Omental fat pad (tissue), 4 donors: ENCODE measurements at places on chromosomes 7 and 10.

GRCh38 chr10:3119796-3120459 lies 52.6 kb downstream of the PFKP start:
- DNase-seq, result no peak

- no peak for DNase-seq
These were observed 25.0 kb downstream of the C10orf105 start for GRCh38 chr10:71694567-71694968.

DNA sequence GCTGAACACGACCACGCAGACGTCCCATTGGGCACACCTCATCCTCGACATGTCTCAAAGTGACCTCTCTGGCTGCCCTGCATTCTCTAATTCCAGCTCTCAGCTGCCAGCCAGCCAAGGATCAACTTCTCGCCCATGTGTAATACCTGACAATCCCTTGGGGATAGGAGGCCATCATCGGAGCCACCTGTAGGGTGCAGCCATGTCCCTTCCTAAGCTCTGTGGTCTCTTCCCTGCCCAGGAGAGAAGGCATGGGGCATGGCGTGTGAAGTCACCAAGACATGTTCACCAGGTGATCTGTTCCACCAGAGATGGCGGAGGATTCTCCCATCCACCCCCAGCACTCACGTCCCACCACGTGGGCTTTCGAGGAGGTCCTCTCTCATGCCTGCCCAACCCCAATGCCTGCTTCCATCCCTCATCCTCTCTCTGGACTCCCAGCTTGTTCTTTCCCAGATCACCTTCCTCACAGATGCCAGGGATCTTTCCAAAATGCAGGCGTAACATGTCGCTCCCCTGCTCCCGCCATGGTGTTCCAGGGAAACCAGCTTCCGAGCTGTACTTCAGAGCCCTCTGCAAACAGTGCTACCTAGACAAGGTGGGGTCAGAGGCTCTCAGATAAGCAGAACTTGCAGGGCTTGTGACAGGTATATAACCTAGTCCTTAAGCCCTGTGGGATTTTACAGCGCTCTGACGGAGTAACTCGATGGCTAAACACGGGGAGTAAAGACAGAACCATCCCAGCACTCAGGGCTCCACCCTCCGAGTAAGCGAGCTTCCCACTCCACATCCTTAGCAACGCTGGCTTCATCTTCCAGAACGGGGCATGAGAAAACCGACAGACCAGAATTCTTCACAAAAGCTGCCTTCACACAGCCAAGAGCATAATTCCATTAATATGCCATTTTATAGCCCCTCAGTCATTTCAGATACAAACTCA lies 41.1 kb downstream of the BRI3 start:
- no peak for DNase-seq

- no peak for DNase-seq
These were observed 203.5 kb upstream of the PHF14 start for GRCh38 chr7:10770176-10770575.

DNA sequence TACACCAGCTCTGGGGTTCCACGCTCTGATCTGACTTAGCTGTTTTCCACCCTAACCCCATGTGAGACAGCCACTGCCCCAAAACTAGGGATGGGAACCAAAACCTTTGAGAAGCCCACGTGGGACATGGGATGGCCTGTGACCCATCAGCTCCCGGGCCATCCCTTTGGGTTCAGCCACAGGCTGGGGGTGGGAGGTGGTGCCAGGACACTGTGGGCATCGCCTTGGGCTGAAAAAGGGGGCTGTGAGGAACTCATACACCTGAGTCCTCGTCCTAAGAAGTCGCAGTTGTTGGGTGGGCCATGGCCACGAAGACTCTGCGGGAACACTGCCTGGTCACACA lies 379.1 kb downstream of the DNAJB6 start:
- no peak for DNase-seq

- DNase-seq, result no peak
These were observed 158.8 kb upstream of the LYZL2 start for GRCh38 chr10:30788307-30788706.

DNA sequence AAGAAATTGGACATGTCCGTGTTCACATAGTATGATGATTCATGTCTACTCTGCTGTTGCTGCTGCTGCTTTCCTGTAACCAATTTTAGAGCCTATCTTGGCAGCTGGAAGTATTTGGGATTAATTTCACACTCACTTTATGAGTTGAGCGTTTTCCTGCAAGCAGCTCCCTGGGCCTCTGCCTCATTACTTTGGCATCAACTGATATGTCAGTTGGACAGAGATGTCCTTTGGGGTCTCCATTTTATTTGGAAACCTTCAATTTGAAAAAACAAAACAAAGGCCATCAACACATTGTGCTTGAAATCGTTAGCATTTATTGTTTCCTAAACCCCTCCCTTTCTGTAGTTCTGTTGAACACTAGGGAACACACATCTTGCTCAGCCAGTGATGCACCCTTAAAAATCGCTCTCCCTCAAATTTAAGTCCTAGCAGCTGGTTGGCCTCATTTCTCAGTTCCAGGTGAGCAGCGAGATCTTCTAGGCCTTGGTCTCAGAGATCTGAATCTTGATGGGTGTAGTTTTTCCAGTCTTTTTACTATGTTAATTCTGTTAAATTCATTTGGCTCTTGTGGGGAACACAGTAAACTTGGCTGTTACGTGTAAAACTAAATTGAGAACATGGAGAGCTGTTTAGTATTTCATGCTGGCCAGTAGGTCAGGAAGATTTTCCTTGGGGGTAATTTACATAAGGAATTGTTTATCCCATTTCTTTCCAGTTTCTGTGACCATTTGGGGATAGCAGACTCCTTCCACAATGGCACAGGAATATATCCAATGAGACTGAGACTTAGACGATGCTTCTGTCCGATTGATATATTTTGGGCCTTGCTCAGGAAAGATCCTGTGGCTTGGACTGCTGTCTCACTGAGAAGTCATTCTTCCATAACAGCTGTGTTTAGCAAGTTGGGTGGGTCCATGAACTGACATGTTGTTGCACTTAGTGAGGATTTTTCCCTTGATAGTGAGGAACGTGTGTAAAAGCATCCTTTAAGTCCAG lies 371.6 kb downstream of the BBS9 start:
- DNase-seq, result no peak

DNA sequence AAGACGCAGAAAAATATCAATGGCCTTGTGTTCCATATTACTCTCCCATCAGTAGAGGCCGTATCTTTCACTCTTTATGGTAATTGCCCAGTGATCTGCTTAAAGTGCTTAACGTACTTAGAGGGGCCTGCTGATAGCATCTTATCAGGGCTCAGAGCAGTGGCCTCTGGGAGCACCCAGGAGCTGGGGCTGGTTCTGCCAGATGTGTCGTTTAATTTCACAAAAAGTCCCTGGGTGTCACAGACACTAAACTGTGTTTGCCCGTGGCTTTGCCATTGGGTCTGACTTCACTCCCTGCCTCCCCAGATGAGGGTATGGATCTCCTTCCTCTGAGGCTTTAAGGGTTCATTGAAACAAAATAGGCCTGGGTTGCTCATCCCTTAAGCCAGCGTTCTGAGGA lies 435.3 kb downstream of the GATA3 start:
- no peak for DNase-seq

DNA sequence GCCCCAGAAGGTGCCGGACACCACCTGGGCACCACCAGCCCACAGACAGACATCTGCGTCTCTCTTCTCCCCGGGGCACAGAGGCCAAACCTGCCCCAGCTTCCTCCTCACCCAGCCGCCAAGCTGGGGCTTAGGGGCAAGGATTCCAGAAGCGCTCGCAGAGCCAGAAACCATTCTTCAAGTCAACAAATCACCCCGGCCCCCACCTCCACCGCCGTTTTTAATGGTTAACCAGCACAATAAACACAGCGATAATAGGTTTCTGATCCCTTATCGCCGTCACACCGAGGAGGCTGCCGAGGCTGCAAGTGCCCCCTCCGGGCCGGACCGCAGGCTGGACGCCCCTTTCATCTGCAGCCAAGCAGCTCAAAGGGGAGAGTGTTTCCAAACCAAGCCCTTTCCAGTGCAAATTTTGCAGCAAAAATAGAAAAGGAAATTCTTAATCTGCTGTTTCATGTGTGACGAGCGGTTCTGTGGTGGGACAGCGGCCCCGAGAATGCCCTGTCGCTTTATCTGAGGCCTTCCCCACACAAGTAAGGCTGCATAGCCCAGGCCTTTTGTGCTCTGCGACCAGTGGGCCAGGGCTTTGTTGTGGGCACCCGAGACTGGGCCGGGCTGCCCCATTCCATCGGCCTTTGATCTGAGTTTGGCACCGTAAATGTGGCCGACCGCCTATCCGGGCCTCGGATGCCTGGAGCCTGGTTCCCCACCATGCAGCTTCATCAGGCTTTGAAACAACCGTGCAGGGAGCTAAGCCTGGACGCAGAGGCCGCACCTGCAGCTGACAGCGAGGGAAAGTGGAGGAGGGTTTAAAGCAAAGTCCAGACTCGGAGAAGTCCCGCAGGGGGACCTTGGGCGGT lies 83.2 kb downstream of the FOXL3 start:
- no peak for DNase-seq

DNA sequence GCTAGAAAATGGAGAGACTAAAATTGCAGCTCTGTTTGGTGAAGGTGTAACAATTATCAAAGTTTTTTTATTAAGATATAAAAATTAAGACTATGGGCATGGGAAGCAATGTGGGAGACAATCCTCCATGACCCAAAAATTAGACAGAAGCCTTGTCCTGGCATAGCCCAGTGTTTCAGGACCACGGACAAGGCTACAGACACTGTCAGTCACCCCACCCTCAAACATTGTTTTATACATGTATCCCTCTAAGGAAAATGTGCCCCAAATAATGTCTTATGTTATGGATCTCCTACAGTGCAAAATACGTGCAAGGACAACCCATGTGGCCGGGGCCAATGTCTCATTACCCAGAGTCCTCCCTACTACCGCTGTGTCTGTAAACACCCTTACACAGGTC lies 24.0 kb downstream of the HABP2 start:
- no peak for DNase-seq

- no peak for DNase-seq
These were observed 480.9 kb downstream of the ETV1 start for GRCh38 chr7:13508586-13508985.

DNA sequence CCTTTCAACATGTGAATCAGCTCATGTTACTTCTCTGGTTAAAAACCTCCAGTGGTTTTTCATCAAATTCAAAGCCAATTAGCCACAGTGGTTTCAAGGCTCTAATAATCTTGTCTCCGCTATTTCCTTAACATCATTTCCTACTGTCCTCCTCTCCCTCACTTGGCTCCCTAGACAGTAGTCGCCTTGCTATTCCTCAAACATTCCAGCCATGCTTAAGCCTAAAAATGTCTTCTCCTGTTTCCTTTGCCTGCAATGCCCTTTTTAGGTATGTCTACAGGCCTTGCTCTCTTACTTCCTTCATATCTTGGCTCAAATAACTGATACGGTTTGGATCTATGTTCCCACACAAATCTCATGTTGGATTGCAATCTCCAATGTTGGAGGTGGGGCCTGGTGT lies 779.4 kb upstream of the LRRN3 start:
- DNase-seq, result no peak

DNA sequence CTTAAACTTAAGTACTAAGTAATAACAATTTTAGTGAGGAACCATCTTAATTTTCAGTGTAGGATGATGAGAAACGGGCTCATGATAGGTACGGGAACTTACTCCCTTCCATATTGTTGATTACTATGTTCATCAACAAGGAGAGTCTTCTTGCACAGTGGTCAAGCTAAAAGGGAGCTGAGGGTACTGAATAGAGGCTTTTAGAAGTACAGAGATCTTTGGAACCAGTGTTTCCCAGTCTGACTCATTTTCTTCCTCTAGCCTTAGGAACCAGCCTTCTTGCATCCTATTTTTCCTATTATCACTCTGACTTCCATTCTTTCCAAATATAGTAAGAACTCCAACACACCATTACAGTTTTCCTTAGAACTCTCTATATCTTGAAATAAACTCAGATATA lies 17.6 kb upstream of the SEMA3D start:
- DNase-seq, result no peak

GRCh38 chr10:89228962-89229361 lies 21.8 kb upstream of the CH25H start:
- DNase-seq, result no peak

DNA sequence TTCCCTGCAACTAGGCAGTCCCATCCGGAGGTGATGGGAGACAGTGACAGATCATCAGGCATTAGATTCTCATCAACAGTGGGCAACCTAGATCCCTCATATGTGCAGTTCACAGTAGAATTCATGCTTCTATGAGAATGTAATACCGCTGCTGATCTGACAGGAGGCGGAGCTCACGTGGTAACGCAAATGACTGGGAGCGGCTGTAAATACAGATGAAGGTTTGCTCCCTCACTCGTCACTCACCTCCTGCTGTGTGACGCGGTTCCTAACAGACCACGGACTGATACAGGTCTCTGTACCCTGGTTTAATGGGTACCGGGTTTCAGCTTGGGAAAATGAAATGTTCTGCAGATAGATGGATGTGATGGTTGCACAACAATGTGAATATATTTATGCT lies 47.8 kb upstream of the PIK3AP1 start:
- DNase-seq, result no peak

DNA sequence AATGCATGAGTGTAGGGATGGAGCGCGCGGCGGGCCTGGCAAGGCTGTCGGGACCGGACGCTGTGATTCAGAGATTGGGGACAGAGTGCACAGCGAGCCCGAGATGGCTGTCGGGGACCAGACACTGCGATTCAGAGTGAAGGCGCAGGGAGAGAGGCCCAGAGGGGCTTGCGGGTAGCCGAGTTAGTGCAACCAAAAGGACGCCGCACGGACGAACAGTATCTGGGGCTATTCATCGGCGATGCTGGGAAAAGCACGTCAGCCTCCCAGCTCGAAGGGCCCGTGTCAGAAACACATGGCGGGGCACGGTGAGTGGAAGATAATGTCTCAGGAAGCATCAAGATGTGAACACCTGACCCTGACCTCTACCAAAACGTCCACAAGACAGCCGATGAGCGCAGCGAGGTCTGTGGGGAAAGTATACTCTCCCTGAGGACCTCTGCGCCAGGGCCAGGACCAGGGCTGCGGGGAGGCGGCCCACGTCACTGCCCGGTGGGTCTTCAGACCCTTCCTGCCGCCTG lies 215.8 kb downstream of the ZMYND11 start:
- no peak for DNase-seq

DNA sequence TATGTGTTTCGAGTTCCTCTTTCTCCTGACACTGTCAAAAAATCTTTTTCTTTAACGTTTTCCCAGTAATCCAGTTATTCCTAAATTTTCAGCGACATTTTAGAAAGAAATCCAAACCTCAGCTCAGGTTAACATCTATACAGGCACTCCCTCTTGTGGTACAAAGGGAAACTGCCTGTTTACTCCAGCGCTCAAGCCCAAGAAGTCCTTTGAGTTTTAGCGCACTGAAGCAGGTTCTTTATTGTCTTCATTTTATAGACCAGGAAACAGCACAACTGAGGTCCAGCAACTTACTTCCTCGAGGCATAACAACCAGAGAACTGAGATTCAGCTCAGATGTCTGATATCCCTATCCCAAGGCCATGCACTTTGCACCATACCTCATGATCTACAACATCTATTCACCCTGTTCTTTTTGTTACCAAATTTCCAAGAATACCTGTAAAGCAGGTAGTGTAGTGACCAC lies 287.2 kb upstream of the MKLN1 start:
- no peak for DNase-seq
